ENCODE measurements at places on chromosomes 4 and X. TPM values are rescaled to one million over a fixed set of nuclear protein-coding genes. Genes with fewer than 3 reads are reported as not detected.

- no peak overlapping the region for H3K27ac ChIP-seq
- no peaks in the 10 kb centered on the region for H3K27me3 ChIP-seq
- no peaks in the 10 kb centered on the region for H3K36me3 ChIP-seq
- H3K4me1 ChIP-seq = no peaks in the 10 kb centered on the region
- no peak for DNase-seq
Measured at GRCh38 chrX:104913348-104913747, 307.1 kb downstream of the TEX13A start.

- DNase-seq = no peak
Measured at GRCh38 chr4:1928356-1929239, 57.4 kb downstream of the NSD2 start.

DNA sequence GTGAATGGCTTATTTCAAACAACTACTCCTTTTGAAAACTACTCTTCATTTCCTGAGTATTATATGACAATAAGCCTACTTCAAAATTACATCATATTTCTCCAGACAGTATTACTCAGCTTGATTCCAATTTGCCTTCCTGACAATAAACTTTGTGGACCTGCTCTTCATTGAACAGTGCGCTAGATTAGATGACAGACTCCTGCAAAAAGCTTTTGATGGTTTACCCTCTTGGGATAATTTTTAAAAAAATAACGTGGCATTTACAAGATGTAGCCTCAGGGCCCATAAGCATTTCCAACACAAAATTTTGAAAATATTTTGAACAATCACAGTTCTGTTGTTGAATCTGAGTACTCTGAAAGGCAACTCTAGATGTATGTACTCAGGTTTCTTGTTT lies 25.9 kb downstream of the MGAT4D start:
- H3K36me3 ChIP-seq = no peaks in the 10 kb centered on the region
- no peaks in the 10 kb centered on the region for H3K27me3 ChIP-seq
- H3K27ac ChIP-seq = no peak overlapping the region

GRCh38 chr4:120611092-120611491 lies 311.4 kb downstream of the PRDM5 start:
- DNase-seq = no peak
- no peaks in the 10 kb centered on the region for H3K4me1 ChIP-seq
- no peak overlapping the region for H3K4me3 ChIP-seq
- H3K27ac ChIP-seq = no peak overlapping the region
- H3K27me3 ChIP-seq = no peaks in the 10 kb centered on the region

DNA sequence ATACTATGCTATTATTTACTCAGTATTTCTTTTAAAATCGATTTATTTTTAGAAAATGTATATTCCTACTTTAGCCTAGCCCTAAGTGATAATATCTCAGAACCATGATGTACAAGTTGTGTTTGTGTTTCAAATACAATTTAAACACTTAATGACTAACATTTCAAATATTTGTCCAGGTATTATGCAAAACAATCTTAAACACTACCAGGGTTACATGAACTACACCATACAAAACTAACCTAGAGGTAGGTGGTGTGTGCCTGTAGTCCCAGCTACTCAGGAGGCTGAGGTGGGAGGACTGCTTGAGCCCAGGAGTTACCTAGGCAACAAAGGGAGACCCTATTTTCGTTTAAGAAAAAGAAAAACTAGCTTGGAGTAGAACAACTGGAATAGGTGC lies 83.0 kb upstream of the TMEM33 start:
- H3K27ac ChIP-seq = no peak overlapping the region
- no peak for DNase-seq
- H3K27me3 ChIP-seq = no peaks in the 10 kb centered on the region
- no peaks in the 10 kb centered on the region for H3K4me1 ChIP-seq

- H3K27ac ChIP-seq = no peak overlapping the region
- H3K36me3 ChIP-seq = no peaks in the 10 kb centered on the region
- no peak for DNase-seq
Measured at GRCh38 chrX:11954176-11954575, 184.1 kb upstream of the FRMPD4 start.

- peaks cover 11% of the 10 kb centered on the region for H3K4me1 ChIP-seq
- no peak for DNase-seq
- no peak overlapping the region for H3K27ac ChIP-seq
- peaks cover 23% of the 10 kb centered on the region for H3K36me3 ChIP-seq
- no peak overlapping the region for H3K4me3 ChIP-seq
Measured at GRCh38 chr4:158190718-158191117, 17.9 kb upstream of the GASK1B start.

DNA sequence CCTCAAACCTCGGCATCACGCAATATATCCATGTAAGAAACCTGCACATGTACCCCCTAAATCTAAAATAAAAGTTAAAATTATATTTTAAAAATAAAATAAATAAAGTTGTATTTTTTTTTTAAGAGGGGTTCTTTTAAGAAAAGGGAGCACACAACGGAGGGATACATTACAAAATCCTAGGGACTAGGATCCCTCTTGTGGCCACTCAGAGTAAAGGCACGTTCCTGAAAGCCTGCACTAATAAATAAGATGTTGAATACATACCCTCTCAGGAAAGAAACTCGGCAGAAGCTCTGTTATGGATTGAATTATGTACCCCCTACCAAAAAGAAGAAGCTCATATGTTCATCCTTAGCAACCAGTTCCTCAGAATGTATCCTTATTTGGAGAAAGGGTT lies 50.9 kb upstream of the PRDX4 start:
- H3K4me1 ChIP-seq = no peaks in the 10 kb centered on the region
- H3K4me3 ChIP-seq = no peak overlapping the region
- H3K27ac ChIP-seq = no peak overlapping the region

GRCh38 chrX:111407948-111408347 lies 4.0 kb downstream of the DCX start:
- H3K27ac ChIP-seq = no peak overlapping the region
- no peaks in the 10 kb centered on the region for H3K36me3 ChIP-seq
- H3K4me1 ChIP-seq = no peaks in the 10 kb centered on the region
- no peak for DNase-seq
- no peak overlapping the region for H3K4me3 ChIP-seq
- no peaks in the 10 kb centered on the region for H3K27me3 ChIP-seq

The MAGEA11 gene
- not detected for total RNA-seq

The AMBN gene
- not detected for total RNA-seq

Data from tibial nerve (tissue), 4 donors.